ENCODE measurements at places on chromosomes 12 and 14.

GRCh38 chr12:43638806-43639205 is 86.8 kb upstream of the ADAMTS20 start:
- DNase-seq, result no peak

DNA sequence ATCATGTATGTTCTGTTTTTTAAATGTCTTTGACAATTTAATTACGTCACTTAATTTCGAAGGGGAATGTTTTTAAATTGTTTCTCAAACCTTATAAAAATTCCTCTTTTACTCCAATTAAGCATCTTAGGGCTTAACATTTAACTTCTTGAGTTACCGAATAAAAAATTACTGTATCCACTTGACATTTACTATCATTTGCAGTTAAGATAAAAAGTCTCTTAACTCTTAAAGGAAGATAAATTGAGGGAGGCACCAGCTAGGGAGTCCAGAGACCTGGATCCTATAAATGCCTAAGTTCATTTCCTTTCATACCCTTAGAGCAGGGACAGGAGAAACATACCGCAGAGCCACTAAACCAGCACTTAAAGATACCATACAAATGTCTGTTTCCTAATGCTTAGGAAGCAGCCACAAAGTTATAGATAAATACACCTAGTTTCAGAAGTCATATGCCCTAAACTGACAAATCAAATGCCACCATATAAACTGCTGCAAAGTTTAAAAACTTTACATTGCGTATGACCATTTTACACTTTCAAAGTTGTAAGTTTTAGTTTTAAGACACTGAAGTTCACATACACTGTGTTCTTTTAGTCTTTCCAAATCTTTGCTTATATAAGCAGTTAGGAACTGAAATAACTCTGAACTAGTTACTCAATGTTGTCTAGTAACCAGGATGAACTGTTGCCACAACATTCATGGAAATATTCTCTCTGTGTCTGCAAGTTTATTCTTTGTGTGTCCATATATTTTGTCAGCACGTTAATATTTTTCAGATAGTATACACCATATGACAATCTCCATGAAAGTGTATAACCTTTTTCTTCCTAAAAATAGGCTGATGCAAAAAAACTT is 71.2 kb downstream of the GALNT4 start:
- DNase-seq, result peak; percentile 83

DNA sequence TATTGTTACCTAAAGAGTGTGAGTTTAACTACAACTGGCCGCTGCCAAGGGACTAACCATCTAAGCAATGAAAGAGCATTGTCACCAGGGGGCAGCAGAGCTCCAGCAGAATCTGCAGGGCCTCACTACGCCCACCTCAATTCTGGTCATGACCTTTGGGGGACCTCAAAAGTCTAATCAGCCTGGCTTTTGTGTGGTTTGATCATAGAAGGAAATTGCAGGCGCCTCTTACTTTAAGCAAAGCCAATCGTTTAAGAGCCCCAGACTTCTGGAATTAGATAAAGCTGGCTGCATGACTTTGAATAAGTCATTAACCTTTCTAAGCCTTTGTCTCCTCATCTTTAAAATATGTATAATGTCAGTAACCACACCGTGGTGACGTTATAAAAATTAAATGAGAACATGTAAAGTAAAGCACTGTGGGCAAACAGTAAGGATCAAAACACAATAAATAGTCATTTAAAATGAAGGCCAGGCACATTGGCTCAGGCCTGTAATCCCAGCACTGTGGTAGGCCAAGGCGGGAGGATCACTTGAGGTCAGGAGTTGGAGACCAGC is 58.6 kb downstream of the TBX3 start:
- DNase-seq, result peak; percentile 67

DNA sequence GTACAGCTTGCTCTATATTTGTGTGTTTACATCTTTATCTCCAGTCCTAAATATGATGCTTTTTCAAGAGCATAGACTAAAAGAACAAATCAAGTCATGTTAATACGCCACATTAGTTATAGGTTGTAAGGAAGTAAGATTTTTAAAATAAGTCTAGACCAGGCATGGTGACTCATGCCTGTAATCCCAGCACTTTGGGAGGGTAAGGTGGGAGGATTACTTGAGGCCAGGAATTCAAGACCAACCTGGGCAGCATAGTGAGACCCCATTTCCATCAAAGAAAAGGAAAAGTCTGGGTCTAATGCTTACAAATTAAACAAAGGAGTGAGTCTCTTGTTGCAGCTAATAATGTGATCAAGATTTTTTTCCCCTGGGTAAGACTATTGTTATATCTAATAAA is 118.9 kb downstream of the GPR135 start:
- DNase-seq, result no peak

- no peak for DNase-seq
Measured at GRCh38 chr14:48035836-48036235, 360.4 kb upstream of the MDGA2 start.

GRCh38 chr12:122965321-122965751 is 927 bp downstream of the ABCB9 start:
- no peak for DNase-seq

- DNase-seq, result peak; percentile 64
Measured at GRCh38 chr14:52895000-52895399, 55.9 kb downstream of the FERMT2 start.

GRCh38 chr12:55675666-55676065 is 32.0 kb downstream of the ITGA7 start:
- DNase-seq, result no peak

GRCh38 chr12:101372431-101372830 is 35.1 kb downstream of the ARL1 start:
- DNase-seq, result no peak

DNA sequence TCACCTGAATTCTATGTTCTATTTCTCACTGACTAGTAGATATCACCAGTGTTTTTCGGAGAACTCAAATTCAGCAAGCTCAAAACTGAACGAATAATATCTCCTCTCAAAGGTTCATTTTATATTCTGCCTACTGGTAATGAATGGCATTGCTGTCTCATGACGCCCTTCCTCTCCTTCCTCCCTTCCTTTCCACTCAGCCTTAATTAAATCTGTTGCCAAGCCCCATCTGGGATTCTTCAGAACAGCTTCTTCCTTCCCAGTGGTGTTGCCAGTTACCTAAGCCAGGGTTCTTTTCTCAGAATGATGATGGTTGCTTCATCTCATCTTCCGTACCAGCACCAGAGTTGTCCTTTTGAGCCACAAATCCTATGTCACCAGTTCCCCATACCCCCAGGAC is 143.2 kb downstream of the SYNE2 start:
- DNase-seq, result peak; percentile 17

DNA sequence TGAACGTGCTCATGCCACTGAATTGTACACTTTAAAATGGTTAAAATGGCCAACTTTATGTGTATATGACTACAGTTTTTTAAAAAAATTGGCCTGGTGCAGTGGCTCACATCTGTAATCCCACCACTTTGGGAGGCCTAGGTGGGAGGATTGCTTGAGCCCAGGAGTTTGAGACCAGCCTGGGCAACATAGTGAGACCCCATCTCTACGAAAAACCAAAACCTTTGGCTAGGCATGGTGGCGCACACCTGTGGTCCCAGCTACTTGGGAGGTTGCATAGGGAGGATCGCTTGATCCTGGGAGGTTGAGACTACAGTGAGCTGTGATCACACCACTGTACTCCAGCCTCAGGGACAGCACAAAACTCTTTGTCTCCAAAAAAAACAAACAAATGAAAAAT is 5.3 kb downstream of the BRI3BP start:
- no peak for DNase-seq

GRCh38 chr14:94673071-94673470 is 60.9 kb downstream of the SERPINA3 start:
- DNase-seq, result no peak

DNA sequence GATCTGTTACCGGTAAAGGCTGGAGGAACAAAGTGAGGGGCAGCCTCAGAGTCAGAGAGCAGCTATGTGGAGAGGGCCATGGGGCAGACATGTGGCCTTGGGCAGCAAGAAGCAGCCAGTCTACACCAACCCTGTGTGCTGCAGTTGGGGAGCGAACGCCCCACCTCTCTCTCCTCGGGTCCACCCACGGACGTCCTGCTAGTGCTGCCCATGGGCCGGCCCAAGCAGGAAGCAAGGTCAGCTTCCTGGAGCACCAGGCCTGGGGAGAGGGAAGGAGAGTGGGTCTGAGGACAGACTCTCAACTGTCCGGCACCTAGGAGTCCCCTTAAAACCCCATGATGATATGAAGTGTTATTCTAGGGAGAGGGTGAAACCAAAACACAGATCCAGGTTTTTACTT is 254.8 kb upstream of the FKBP4 start:
- no peak for DNase-seq

- DNase-seq, result no peak
Measured at GRCh38 chr12:88834226-88834625, 254.0 kb upstream of the KITLG start.

- no peak for DNase-seq
Measured at GRCh38 chr12:47141459-47141858, 61.7 kb upstream of the AMIGO2 start.

- no peak for DNase-seq
Measured at GRCh38 chr12:41881891-41882805, 262.5 kb downstream of the GXYLT1 start.

DNA sequence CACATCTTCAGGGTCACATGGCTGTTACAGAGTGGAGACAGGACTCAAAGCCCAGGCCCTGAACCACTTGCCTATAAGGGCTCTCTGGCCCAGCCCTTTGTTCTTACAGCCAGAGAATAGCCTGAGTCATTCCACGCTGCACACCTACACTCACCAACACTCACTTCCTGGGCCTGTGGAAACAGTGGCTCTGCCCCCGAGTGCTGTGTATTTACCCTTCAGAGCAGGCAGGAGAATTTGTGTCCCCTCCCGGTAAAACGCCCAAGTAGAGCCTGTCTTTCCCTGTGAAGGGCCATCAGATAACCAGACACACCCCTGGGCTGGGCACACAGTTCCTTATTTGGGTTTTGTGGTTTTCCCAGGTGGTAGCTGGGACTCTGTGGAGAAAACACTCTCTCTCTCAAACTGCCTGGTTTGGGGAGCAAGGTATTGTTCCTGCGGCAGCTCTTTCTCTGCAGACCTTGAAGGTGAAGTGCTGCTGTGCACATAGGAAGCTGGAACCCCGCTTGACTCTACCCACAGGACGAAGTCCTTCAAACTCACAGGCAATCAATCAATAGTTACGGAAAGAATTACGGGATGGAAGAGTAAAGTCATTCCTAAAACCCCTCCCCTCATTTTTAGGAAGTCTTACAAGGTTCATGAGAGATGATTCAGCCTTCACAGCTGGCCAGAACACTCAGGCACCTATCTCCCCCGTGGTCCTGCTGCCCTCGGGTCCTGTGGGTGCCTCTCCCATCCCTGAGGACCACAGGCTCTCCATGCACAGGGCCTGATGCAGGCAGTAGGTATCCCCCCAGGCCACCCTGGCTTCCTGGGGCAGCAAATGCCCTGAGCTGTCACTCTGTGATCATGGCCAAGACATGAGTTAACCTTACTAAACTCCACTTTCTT is 20.3 kb downstream of the FIGNL2 start:
- peak; percentile 15 for DNase-seq

- peak; percentile 60 for DNase-seq
Measured at GRCh38 chr12:51972849-51973273, 21.4 kb downstream of the ACVR1B start.

DNA sequence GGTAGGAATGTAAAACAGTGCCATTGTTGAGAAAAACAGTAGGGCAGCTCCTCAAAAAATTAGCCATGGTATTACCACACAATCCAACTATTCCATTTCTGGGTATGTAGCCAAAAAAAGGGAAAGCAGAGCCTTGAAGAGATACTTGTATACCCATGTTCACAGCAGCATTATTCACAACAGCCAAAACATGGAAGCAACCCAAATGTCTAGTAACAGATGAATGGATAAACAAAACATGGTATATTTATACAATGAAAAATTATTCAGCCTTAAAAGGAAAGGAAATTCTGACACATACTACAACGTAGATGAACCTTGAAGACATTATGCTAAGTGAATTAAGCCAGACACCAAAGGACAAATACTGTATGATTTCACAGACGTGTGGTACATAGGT is 67.6 kb upstream of the GNG2 start:
- peak; percentile 35 for DNase-seq

- DNase-seq, result peak; percentile 37
Measured at GRCh38 chr14:69036757-69037506, 57.8 kb upstream of the ACTN1 start.

DNA sequence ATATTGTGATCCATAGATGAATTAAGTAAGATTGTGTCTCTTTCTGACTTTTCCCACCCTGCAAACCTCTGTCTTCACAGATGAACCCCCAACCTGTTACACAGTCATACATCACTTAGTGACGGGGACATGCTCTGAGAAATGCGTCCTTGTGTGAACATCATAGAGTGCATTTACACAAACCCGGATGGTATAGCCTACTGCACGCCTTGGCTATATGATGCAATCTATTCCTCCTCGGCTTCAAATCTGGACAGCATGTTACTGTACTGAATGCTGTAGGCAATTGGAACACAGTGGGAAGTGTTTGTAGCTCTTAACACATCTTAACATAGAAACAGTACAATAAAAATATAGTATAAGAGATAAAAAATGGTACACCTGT is 7.4 kb upstream of the TESPA1 start:
- no peak for DNase-seq

GRCh38 chr12:18130851-18131250 is 40.9 kb upstream of the RERGL start:
- DNase-seq, result no peak

- DNase-seq, result no peak
Measured at GRCh38 chr12:122355706-122356105, 66.8 kb downstream of the CLIP1 start.

DNA sequence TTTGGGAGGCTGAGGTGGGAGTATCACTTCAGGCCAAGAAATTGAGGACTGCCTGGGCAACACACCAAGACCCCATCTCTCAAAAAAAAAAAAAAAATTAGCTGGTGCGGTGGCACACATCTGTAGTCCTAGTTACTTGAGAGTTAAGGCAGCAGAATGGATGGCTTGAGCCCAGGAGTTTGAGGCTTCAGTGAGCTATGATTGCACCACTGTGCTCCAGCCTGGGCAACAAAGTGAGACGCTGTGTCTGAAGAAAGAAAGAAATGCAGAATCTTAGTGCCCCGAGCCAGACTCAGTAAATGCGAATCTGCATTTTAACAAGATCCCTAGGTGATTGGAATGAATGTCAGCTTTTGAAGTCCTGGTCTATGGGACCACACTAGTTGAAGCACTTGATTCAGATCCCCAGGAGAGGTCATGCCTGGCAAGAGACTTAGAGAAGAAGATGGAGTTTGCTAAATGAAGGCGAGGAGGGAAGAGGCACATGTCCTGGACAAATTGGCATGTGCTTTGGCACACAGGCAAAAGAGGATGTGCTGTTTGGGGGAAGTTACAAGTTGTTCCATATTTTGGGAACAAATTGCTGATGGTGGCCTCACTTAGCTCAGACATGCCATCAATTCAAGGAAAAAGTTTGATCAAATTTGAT is 56.6 kb downstream of the DRAM1 start:
- DNase-seq, result no peak

DNA sequence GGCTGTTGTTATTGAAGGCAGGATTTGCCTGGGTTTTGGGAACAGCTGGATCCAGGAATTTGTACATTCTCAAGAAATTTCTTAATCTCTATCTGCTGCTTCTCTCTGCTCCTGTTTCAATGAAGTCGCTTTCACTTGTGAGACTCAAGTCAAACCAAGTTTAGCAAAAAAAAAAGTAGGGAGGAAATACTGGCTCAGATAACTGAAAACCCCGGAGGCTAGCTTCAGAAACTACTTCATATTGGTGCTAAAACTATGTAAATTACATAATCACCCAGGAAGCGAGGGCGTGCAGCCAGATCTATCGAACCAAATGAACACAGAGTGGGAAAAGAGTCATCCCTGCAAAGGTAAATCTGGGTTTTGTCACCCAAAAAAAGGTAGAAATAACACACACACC is 68.3 kb upstream of the FICD start:
- peak; percentile 39 for DNase-seq
